ENCODE measurements at places on chromosomes 1 and 21.

GRCh38 chr1:89516055-89516454 is 8.6 kb upstream of the LRRC8B start:
- no peak for DNase-seq

DNA sequence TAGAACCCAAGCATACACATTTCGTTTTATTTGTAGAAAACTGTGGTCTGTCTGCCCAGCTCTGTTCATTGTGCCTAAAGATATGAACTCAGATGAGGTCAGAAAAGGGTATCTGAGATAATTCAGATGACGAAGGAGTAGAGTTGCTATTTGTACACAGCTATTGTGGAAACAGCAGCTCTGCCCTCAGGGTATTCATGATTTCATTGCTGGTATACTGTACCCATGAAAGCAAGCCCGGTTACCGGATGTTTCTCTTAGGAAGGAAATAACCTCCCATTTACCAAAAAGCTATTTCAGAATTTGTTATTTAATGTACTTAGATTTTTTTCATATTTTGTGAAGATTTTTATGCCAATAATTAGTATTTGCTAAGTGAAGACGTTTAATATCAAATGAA is 37.8 kb downstream of the SMAP2 start:
- DNase-seq: no peak

GRCh38 chr1:5651964-5652821 is 340.0 kb downstream of the NPHP4 start:
- no peak for DNase-seq

- DNase-seq: no peak
Measured at GRCh38 chr1:22520871-22521270, 42.4 kb upstream of the EPHA8 start.

GRCh38 chr1:241637046-241637590 is 3.1 kb downstream of the CHML start:
- no peak for DNase-seq

DNA sequence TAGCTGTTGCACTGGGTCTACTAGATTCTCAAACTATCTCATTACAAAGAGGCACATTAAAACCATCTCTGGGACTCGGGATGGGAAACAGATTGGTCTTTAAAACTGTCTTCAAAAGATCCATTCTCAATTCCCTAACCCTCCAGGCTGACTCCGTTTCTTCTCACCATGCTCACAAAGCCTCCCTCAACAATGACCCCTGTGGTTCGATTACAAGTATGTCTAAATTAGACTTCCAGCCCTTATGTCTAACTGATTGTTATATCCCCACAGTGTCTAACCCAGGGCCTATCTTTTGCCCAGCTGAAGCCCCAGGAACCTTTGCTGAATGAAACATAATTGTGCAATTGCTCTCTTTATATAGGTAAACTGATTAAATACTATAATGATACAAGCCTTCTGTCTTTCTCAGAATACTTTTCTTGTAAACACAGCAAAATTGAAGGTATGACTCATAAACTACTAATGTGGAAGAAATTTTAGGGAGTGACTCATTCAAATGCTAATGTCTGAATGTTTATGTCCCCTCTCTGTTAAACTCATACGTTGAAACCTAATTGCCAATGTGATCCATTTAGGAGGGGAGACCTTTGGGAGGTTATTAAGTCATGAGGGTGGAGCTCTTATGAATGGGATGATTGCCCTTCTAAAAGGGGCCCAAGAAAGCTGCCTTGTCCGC is 65.6 kb upstream of the DAB1 start:
- DNase-seq: no peak

DNA sequence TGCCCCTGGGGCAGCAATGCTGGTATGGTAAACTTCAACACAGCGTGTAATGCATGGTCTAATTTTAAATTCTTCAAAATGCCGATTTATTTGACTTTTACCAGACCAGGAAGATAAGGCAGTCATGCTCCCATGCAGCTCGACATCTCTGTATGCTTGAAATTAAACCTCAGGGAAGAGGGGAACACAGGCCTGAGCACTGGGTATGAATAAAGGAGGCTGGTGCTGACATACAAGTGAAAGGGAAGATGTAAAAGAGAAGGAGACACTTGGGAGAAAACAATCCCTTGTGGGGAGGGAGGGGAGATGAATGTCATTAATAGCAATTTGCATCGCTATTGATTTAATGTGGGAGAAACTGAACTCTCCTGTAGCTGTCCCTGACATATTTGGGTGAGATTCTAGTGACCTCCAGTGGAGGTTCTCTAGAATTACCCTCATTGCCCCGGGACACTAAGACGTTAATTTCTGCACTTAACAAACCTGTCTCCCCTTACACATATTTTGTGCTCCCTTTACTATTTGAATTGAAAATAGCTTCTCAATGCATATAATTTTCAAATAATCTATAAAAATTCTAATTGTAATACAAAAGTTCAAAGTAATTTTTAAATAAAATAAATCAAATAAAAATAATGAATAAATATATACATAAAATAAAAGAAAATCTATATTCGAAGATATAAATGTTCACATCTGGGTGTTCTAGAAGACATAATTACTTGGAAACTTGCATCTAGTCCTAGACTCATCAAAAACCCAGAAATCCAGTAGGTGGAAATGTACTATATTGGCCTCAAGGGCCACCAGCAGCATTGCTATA is 283.1 kb downstream of the LMX1A start:
- peak; percentile 22 for DNase-seq

GRCh38 chr1:231421546-231421970 is 529 bp downstream of the EGLN1 start:
- DNase-seq: no peak

DNA sequence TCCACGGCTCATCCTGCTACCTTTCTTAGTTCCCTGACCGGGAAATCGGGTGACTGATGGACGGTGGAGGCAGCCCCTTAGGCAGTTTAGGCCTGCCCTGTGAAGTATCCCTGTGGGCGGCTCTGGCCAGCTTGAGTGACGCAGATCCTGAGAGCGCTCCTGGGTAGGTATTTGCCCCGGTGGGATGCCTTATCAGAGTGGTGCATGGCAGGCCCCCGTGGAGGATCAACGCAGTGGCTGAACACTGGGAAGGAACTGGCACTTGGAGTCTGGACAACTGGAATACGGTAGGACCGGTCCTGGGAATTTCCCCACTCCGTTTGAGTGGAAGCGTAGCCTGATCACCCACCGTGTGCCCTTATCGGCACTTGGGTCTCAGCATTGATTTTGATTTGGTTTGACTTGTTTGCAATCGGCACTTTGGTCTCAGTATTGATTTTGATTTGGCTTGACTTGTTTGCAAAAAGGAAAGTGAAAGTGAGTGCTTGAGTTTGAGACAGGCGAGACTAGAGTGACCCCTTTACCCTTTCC is 15.2 kb downstream of the PLA2G2F start:
- no peak for DNase-seq

DNA sequence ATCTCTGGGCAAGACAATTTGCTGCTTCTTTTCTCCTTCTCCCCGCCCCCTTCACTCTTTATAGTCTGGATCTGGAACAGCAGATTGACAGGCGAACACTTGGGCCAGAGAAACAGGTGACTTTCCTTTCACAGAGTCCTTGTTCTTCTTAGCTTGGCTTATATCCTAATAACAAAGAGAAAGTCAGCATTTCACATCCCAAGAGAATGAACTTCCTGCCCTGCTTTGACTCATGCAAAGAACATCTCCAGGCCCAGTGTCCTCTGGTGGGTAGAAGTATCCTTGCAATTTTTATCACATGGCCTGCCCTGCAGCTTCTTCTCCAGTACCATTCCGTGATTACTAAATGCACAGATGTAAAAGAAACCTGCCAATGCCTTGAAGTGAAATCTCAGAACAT is 764.4 kb downstream of the ADGRL2 start:
- no peak for DNase-seq

DNA sequence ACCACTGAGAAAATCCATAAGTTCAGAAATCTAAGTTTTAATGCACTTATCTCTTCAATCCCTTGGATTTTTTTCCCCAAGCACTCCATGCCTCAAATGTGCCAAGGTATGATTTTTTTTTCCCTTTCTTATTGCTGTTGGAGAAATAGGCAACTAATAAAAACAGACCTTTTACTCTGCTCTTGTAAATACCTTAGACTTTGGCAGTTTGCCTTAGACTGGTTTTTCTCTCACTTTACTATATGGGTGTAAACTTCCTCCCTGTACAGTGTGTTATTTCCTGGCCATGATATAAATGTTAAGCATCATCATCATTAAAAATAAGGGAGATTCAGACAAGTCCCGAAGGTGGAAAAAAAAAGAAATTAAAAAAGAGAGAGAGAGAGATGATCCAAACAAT is 65.7 kb downstream of the LRRC8C start:
- DNase-seq: no peak

DNA sequence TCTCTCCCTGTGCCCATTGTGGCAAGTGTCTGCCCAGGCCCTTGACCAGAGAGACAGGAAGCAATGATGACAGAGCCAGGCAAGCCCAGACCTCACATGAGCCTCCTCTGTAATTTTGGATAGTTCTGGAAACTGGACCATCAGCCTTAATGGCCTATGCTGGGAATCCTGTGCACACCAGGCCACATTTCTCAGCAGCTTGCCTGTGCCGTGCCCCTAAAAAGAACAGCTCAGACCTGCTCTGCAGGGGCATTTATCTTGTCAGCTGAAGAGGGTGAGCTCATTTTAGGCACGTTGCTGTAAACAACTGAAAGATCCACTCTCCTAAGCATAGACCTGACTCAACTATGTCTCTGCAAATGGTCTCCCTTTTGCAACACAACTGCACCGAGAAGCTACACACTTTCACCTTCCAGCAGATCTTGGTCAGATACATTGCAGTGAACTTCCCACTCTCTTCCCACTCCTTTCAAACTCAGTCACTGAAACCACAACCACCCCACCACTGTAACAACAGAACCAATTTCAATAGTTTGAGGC is 53.5 kb upstream of the BACH1 start:
- no peak for DNase-seq

GRCh38 chr1:26900001-26900814 is at the start of gene GPATCH3:
Gene GPATCH3, minus strand, starts transcription at chr1:26900467. Its CDS starts 25 bp downstream, at chr1:26900442.
- DNase-seq: peak; percentile 89

GRCh38 chr1:218679391-218679790 is 334.3 kb downstream of the TGFB2 start:
- DNase-seq: no peak

- DNase-seq: no peak
Measured at GRCh38 chr1:58890609-58891008, 106.8 kb upstream of the JUN start.

GRCh38 chr1:15669864-15670263 is 14.3 kb upstream of the PLEKHM2 start:
- no peak for DNase-seq

DNA sequence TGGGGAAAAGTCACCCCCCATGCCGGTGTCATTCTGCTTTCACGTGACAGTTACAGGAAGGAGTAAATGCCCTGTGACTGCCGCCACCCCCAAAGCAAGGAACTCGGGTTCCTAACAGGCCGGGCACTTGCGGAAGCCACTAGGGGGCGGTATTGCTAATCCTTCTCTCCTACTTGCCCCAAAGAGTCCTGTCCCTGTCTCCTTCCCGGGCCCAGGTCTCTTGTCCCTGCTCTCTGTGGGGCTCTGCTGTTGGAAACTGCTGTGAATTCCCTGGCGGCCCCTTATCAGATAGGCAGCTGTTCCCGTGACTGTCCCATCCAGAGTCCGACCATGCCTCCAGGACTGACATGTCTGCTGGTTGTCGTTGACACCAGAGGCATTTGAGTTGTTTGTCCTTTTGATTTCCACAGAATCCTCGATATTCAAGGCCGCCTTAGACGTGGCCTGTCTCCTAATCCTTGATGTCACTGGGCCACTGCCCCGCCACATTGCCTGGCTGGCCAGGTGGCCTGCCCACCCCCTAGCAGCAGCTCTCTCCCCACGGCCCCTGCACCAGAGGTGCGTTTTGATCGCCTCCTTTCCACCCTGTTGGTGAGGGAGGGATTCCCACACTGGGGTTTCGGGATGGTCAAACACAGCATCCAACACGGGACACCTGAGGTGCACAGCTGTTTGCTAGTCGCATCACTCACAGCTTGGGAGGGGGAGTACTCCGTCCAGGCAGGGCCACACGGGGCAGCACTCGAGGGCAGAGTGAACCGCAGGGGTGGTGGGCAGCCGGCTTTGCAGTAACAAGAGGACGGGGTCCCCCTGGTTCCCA is 37.3 kb downstream of the CHAF1B start:
- DNase-seq: peak; percentile 63

GRCh38 chr1:164610538-164611222 is 51.7 kb downstream of the PBX1 start:
- no peak for DNase-seq

GRCh38 chr1:236930503-236930902 is 73.7 kb downstream of the MT1HL1 start:
- DNase-seq: no peak

- DNase-seq: no peak
Measured at GRCh38 chr1:24925082-24925779, 4.8 kb downstream of the RUNX3 start.

GRCh38 chr1:226574044-226574443 is 25.5 kb downstream of the STUM start:
- DNase-seq: no peak

DNA sequence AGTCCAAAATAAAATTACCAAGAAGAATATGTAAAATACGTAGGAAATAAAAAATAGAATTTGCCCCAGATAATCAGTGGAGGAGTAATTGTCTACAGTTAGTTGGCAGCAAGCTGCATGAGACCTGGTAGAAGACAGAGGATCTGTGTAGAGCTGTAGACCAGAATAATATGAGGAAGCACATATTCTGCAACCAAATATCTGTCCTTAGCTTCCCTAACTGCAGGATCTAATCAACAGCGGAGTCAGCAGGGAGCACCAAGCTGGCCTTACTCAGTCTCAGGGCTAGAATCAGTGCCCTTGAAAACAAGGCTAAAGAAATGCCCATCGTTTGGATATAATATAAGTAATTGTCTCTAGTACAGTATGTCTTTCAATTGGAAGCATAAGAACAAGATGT is 6.1 kb upstream of the GCSAML start:
- no peak for DNase-seq

Measured in HL-60 (cell line).